ENCODE measurements at places on chromosomes 1 and 21.

DNA sequence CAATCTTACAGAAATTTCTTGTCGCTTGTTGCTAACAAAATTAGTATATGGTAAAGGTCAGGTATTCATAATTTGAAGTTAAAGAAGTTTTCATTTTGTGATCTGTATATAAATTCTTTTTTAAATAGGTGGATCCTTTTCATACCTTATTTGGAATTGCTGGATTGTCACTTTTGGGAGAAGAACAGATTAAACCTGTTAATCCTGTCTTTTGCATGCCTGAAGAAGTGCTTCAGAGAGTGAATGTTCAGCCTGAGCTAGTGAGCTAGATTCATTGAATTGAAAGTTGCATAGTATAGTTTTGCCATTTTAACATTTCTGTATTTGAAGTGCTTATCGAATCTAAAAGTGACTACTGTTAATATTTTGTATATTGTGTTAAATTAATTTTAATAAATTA is 2.3 kb upstream of the MSH4 start:
- DNase-seq: no peak

DNA sequence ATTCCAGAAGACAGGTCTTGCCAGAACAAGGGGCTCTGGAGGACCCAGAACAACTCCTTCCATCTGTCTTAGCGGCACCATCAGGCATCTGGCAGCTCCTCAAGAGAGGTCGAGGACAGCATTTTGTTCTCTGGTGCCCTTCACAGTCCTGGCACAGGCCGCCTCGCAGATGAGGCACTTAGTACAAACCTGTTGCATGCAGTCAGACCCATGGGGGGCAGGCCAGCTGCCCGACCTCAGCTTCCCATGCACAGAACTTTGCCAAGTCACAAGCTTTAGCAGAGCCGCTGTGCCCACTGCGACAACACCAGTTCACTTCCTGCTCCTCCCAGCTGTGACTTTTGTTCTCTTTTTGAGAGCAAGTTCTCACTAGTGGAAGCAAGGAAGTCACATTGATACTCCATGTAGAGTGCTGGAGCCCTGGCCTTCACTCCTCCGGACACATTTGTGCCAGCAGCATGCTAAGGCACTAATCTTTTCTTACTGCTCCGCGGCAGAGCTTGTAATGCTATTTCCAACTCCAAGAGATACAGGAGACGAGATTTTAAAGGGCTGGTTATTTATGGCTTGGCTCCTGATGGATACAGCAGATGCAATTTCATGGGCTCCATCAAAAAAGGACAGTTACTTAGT is 44.6 kb downstream of the HMGB4 start:
- no peak for DNase-seq

DNA sequence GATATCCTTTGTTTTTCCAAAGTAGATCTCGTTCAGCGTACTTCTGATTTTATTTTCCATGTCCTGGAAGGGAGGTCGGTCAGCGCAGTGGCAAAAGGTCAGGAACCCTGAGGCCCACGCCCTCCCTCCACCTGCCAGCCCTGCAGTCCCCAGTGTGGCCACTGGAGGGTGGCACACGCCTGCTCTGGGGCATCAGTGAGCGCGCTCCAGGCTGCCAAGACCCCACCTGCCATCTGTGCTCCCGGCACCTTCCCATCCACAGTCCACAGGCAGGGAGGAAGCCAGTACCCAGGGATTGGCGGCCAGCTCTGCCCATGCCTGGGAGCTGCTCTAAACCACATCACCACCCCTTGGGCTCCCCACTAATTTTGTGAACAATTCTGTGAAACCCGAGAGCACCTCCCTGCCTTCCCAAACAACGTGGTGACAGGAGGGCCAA is 32.3 kb downstream of the SLC66A1 start:
- DNase-seq: peak; percentile 81

DNA sequence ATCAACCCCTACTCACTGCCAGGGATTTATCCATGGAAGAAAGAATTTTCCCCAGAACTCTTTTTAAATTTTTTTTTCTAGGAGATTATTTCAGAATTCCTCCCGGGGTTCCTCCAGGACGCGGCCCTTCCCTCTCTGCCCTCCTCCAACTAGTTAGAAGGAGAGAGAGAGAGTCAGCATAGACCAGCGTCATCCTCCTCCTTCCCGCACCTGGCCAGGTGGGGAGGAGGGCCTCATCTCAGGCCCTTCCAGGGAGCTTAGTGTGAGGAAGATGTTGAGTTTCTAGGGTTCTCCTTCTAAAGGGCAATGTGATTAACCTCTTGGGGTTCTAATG is 63.6 kb downstream of the CDK18 start:
- DNase-seq: no peak

DNA sequence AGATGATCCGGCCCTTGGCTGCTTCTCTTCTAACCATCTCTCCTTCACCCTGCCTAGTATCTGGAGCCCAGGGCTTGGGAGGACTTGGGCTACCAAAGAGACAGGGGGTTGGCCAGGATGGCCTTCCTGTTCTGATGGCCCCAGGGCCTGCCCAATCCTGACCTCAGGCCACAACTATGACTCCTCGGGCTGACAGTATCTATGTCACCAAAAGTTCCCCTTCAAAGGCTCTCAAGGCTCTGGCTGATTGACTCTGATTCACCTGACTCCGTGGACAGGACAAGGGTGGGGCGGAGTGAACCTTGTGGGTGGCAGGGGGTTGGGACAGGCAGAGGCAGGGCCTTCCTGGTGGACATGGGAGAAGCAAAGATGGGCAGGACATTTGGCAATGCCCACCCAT is 12.7 kb downstream of the MEF2D start:
- no peak for DNase-seq

DNA sequence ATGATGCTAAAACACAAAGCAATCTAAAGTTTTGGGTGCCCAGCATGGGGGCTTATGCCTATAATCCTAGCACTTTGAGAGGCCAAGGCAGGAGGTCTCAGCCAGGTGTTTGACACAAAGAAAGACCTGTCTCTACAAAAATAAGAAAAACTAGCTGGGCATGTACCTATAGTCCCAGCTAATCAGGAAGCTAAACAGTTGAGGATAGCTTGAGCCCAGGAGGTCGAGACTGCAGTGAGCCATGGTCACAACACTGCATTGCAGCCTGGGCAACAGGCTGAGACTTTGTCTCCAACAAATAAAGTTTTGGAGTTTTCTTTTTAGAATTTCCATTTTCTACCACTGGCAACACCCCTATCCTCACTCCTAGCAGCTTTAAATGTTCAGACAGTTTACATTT is 55.1 kb upstream of the GUCA2A start:
- no peak for DNase-seq

DNA sequence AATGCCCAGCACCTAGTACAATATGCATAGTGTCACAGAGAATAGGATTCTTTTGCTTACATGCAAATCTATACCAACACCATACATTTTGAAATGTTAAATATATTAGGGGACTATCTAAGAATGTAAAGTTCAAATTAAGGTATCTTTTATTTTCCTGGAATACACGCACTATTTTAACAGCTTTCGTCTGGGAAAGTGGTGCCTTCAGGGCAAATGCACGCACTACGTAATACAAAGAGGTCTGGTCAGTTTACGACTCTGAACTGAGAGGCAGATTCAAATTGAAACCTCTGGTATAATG is 931 bp downstream of the FUBP1 start:
- DNase-seq: no peak

GRCh38 chr21:44455524-44456213 is 359 bp downstream of the LRRC3 start:
- DNase-seq: peak; percentile 56

- DNase-seq: peak; percentile 36
Measured at GRCh38 chr1:14404862-14405301, 193.6 kb upstream of the KAZN start.

GRCh38 chr1:183346276-183346732 is 71.9 kb downstream of the NMNAT2 start:
- no peak for DNase-seq

GRCh38 chr1:92736395-92736794 is 48.5 kb downstream of the EVI5 start:
- DNase-seq: no peak

GRCh38 chr1:170800812-170801211 is 134.5 kb upstream of the MROH9 start:
- DNase-seq: no peak
